Stimulated activated CD8-positive, alpha-beta memory T cell treated with anti-CD3 and anti-CD28 coated beads, Interleukin-2, amount 100 ng/mL, for 1 hour (primary cell): ENCODE measurements at places on chromosomes 1 and 21.

DNA sequence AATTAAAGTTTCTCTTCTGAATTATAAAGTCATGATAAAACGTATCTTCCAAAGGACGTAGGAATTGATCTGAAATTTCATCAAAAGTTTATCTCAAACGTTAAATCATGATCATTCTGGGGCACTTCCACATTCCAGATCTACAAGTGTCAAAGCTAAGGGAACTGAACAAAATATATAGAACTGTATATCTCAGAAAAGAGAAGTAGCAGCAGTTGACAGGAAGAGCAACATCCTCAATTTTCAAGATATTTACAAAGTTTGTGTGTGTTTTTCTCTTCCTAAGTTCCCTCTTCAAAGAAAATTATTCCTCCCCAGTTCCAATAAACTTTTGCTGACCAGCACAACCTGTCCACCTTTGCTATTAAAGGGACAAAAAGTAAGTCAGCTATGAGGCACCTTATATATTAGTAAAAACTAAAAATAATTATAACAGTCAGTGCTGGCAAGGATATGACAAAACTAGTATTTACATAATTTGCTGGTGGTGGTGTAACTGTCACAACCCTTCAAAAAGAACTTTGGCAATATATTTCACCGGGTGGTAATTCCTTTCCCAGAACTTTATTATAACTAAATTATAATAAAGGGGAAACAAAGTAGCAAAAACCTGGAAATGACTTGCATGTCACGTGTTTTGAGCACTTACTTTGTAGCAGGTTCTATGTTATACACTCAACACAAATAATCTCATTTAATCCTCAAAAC is 38.5 kb upstream of the EYA3 start:
- DNase-seq = no peak

DNA sequence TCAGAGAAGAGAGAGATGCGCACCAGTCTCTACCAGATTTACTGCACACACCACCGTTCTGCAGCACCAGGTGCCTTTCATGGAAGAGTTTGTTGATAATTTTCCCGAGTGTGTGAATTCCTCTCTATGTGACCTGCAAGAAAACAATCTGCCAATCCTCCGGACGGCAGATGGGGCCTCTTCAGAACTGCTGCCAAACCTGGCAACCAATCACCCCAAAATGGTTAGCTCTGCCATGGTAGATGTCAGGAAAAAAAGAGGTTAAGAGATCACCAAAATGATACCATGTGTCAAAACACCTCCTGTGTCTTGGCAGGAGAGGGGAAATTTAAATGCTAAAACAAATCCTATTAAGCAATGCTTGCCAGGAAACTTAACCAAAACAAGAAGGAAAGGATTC is 96.5 kb downstream of the DAB1 start:
- no peak for DNase-seq

DNA sequence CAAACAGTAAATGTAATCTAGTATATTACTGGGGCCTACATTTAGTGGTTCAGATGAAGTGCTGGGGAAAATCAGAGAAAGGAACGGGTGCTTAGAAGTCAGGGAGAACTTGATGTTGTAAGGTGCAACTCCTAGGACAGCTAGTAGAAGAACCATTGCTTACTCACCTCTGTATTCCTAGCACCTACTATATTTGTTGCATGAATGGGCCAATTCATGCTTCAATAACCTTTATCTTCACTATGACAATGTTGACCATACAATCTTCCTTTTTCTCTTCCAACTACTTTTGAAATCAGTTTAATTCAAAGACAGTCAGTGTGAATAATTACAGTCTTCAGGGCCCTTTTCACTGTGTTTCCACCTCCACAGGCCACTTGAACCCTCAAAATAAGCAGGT is 125.0 kb upstream of the DMRTA2 start:
- DNase-seq = no peak

DNA sequence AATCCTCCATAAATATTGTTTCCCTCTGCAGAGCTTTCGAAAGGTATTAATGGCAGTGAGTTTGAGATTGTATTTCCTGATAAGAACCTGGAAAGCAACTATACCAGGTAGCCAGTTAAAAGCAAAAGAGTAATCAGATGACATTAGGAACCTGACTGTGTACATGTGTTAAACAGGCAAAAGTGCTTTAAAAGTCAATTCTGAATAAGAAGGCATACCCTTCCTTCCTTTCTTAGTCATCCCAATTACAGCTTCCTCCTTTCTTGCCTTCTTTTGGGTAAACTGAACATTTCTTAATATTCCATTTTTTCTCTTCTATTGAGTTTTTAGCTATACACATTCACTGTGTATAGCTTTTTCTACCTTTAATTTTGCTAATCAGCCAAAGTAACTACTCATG is 144.7 kb downstream of the ZNF281 start:
- no peak for DNase-seq

GRCh38 chr1:87150143-87150542 is 178.5 kb upstream of the LMO4 start:
- no peak for DNase-seq

- DNase-seq = no peak
Measured at GRCh38 chr1:68201546-68202238, 30.6 kb downstream of the WLS start.

- DNase-seq = no peak
Measured at GRCh38 chr1:9235096-9235459, 504 bp downstream of the H6PD start.

- no peak for DNase-seq
Measured at GRCh38 chr1:167293057-167293456, 72.4 kb downstream of the POU2F1 start.

DNA sequence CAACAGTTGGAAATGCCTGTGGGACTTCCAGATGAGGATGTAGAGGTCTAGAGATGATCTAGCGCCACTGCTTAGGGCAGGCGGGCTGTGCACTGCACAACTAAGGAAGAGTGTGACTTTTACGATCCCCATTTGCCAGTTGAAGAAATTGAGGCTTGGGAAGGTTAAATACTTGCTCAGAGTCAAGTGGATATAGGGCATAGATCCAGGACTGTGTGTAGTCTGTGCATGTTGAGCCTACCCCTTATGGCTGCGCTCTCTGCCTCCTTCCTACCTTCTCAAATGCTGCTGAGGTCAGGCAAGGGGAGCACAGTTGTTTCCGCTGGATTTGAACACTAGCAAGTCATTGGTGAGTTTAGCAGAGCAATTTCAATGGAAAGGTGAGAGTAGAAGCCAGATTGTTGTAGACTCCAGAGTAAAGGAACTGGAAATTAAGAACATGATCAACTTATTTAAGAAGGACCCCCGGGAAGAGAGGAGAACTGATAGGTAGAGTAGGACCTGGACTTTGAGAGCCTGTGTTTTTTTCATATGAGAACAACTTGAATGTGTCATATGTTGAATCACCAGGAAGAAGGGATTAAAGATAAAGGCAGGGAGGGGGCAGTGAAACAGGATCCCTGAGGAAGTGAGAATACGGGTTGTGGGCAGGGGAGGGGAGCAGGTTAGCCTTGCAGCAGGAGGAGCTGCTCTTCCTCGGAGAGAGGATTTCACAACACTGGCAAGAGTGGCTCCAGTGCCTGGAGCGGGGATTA is 2.7 kb downstream of the CAPN2 start:
- DNase-seq = no peak

DNA sequence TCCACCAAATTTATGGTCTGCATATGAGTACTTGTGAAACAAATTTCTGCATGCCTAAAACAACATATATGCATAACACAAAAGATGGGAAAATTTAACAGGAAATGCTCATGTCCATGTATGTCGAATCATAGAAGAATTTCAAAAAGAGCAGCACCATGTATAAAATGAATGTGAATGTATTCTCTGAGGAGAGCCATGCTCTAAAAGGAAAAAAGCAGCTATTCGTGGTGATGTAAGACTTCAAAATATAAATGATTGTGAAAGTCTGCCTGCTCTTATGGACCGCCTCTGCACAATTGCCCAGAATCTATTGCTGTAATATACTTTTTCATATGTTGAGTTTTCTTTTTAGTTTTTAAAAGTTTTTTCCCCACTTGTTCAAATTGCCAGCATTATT is 66.8 kb downstream of the EPB41 start:
- no peak for DNase-seq

GRCh38 chr21:21084179-21084578 is 86.0 kb downstream of the NCAM2 start:
- DNase-seq = no peak

- no peak for DNase-seq
Measured at GRCh38 chr1:93829061-93829460, 49.9 kb downstream of the DNTTIP2 start.

- no peak for DNase-seq
Measured at GRCh38 chr1:91527781-91528180, 27.1 kb downstream of the CDC7 start.

DNA sequence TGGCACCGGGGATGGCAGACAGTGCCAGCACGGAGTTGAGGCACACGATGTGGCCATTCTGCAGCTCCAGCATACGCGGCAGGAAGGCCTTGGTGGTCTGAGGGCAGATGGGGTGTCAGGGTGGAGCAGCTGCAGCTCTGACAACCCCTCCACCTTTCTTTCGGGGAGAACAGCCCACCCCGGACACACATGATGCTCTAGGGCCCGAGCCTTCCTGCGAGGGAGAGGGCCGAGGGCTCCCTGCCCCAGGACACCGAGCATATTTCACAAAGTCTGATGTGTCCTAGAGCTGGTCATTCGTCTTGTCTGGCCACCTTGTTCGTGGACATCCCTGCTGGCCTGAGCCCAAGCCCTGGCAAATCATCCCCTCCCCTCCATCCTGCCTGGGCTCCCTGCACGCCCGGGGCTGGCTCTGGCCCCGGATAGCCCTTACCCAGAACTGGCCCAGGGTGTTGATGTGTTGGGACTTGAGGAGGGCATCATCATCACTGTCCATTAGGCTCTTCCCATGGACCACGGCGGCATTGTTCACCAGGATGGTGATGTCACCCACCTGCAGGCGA is 39.1 kb downstream of the DHRS3 start:
- DNase-seq = no peak

- no peak for DNase-seq
Measured at GRCh38 chr1:229035054-229035747, 235.7 kb upstream of the RAB4A start.

GRCh38 chr1:89832496-89833127 is 11.8 kb downstream of the LRRC8D start:
- DNase-seq = no peak

DNA sequence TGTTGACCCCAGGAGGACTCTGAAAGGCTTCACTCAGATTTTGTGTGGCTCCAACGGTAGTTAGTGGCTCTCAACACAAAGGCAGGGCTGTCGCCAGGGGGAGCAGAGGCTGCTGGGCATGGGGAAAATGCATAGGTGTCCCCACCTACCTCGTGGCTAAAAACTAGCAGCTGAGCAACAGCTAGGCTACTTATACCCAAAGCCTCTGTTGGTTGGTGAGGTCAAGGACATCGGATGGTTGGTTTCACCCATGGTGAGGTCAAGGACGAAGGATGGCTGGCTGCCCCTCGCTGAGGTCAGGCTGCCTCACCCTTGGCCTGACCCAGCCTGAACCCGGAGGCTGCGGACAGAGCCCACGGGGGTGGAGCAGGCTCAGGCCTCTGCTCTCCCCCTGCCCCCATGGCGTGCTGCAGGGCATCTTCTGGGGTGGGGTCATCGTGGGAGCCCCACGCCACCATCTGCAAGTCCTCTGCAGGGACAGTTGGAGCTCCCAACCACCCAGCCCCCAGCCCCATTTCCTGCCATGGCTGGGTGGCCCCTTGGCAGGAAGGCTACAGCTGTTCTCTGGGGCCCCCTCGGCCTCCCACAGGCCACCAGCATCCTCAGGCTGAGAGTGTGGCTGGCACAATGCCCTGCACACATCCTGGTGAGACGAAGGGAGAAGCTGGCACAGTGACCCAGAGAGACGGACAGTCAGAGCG is 8.5 kb upstream of the GNB1 start:
- no peak for DNase-seq

GRCh38 chr1:111199881-111200801 is at the start of gene DENND2D:
DENND2D (minus strand) TSS chr1:111200646; CDS start chr1:111200459, 187 bp downstream.
- peak; percentile 41 for DNase-seq

GRCh38 chr1:84143796-84144565 is at the start of gene PRKACB:
PRKACB (plus strand) TSS chr1:84144271; CDS start chr1:84144362, 91 bp downstream.
- DNase-seq = peak; percentile 5

GRCh38 chr1:6365047-6365446 is 28.5 kb downstream of the ACOT7 start:
- DNase-seq = no peak
